ENCODE measurements at places on chromosomes 1 and 21.

DNA sequence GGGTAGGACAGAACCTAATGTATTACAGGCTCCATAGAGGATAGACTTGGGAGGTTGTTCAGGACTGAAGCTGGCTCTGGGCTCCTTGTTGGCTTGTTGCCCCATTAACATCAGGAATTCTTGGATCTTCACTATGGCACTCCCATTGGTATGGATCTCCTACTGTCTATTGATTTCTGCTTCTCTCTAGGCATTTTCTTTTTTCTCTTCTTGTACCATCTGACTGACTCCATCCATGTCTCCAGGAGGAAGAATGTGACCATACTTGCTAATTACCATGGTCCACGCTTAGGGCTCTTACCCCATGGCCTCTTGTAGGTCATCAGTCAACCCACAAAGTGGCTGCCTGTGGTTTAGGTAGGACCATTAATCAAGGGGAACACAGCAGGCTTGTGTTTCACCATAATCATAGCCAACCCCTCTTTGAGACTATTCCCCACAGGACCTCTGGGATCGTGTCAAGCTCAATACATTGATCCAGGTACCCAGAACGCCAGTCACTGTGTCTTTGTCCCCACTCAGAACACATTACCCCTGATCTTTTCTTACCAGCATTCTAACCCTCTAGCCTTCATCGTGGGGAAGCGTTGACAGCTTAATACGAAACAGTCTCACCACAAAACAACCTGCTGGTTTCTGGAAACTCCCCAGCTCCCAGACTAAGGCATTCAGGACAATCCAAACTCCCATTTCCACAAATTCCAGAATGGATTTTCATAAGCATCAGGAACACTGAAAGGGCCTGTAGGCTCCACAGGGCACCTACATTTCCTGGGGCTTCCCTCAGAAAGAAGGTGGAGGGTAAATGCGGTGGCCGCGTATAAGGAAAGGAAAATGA, 97.1 kb downstream of the ETS2 start:
- no peak for DNase-seq

DNA sequence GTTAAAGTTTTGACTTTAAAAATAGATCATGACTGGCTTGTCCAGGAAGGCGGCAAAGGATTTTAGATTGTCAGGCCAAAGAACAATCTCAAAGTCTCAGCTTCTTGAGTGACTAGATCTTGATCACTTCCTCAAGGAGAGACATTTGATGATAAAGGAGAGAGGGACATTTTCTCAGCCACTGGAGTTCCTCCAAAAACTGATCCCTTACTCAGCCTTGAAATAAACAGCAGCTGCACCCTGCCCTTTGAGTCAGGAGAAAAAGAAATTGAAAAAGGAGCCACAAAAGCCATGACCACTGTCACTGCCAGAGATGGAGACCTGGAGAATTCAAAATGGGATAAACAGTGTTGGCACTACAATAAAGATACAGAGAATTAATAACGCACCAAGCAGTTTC, 288.4 kb upstream of the PRMT6 start:
- no peak for DNase-seq

- no peak for DNase-seq
Observed at GRCh38 chr1:168687816-168688215, 41.2 kb downstream of the DPT start.

GRCh38 chr1:59750328-59751003, 64.3 kb upstream of the HOOK1 start:
- DNase-seq, result no peak

- DNase-seq, result no peak
Observed at GRCh38 chr1:232244426-232244825, 385.5 kb downstream of the SIPA1L2 start.

GRCh38 chr1:44347280-44347679, 7.8 kb downstream of the ERI3 start:
- peak; percentile 24 for DNase-seq

- DNase-seq, result no peak
Observed at GRCh38 chr1:107689159-107689558, 275.8 kb downstream of the VAV3 start.

GRCh38 chr1:192489047-192489446, 86.5 kb upstream of the RGS1 start:
- DNase-seq, result no peak

DNA sequence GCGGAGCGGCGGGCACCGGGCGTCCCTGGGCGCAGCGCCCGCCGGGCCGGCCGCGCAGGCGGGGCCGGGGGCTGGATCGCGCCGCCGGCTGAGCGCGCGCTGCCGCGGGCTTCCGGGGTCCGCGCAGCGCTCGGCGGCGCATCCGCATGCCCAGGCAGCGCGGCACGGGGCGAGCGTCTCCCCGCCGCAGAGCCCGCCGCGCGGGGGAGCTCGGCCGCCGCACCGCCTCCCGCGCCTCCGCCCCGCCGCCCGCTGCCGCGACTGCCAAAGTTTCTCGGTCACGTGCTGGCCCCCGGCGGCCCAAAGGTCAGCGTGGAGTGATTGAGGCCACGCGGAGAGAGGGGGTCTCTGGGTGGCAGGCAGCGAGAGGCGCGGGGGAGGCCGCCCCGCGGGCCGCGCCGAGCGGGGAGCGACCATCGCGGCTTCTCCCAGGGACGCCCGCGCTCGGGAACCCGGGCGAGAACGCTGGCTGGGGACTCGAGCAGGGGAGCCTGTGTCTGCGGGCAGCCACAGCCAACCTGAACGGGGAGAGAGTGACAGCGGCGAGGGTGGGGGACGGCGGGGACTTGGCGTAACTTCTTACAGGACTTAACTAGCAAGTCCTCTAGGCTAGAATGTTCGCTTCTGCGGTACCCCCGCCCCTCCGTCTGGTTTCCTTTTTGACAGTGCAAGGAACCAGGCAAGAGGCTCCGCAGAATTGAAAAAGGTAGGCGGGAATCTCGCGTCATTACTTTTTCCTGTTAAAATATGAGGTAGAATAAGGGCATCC, at the start of gene ILDR2:
TSS of gene ILDR2 (minus strand) at position 180 of the 769 bp plus-strand sequence. CDS start 272 bp downstream, outside the sequence.
- no peak for DNase-seq

- no peak for DNase-seq
Observed at GRCh38 chr1:104699433-104699832, 949.7 kb downstream of the AMY1C start.

DNA sequence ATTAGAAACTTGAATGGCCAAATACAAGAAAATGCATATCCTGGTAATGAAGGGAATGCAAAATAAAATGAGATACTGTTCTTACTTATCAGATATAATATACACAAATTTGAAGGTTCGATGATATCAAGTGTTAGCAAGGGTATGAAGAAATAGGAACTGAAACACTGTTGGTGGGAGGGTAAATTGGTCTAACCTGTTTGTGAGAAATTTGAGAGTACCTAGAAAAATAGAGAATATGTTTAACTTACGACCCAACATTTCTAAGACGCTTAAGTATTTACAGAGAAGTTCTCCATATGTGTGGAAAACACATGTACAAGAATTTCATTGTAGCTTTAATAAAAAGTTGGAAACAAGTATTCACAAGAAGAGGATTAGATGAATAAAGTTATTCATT, 25.9 kb downstream of the ATG4C start:
- no peak for DNase-seq

DNA sequence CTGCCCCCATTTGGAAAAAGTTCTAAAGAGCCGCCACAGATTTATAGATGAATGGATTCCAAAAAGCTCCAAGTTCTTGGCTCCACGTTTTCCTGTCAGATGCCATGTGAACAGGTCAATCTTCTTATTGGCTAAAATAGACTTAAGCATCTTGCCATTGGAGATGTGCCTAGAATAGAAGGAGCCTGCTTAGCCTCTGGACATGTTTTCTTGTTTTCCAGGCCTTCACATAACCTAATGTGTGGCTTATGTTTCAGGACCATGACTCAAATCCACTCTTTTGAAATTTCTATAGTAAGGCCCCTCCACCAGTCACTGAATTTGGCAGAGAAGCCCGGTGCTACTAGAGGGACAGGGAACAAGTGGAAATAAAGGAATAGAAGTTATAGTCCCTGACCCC, 31.5 kb downstream of the PHC2 start:
- no peak for DNase-seq

- DNase-seq, result peak; percentile 15
Observed at GRCh38 chr21:34510148-34511142, 1.6 kb downstream of the KCNE1 start.

- DNase-seq, result no peak
Observed at GRCh38 chr1:230315099-230315498, 111.0 kb downstream of the PGBD5 start.

- DNase-seq, result no peak
Observed at GRCh38 chr1:8458607-8459006, 140.7 kb downstream of the SLC45A1 start.

- DNase-seq, result no peak
Observed at GRCh38 chr1:27058966-27059669, 46.5 kb upstream of the TENT5B start.

- DNase-seq, result no peak
Observed at GRCh38 chr1:54229281-54229891, 29.4 kb downstream of the MRPL37 start.

DNA sequence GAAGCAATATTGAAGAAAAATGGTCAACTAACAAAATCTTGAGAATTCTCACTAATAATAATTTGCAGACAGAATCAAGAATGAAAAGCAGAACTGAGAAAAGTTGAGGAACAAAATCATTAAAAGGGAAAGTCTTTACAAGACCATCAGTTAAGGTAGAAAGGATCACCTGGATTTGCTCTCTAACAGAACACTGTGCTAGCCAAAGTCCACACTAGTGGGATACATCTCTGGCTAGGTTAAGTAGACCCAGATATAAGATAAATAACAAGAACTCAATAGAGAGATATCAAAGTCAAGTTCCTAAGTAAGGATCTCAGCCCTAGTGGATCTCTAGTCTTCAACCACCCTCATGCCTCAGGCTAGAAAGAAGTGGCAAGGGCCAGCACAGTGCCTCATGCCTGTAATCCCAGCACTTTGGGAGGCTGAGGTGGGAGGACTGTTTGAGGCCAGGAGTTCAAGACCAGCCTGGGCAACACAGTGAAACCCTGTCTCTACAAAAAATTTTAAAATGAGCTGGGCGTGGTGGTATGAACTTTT, 19.6 kb downstream of the IPP start:
- no peak for DNase-seq

DNA sequence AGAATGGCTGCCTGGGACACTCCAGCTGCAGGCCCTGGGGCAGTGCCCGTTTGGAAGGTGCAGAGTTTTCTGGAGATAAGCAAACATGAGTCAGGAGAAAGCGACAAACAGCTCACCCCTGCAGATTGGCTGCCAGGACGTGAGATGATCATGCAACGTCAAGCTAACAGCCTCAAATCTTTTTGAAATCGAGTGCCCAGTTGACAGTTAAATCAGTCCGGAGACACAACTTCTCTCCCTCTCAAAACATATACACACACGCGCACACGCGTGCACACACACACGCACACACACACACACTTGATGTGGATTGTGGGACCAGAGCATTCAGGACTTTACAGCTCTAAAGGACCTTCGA, 49.4 kb downstream of the TENT5C start:
- DNase-seq, result no peak

DNA sequence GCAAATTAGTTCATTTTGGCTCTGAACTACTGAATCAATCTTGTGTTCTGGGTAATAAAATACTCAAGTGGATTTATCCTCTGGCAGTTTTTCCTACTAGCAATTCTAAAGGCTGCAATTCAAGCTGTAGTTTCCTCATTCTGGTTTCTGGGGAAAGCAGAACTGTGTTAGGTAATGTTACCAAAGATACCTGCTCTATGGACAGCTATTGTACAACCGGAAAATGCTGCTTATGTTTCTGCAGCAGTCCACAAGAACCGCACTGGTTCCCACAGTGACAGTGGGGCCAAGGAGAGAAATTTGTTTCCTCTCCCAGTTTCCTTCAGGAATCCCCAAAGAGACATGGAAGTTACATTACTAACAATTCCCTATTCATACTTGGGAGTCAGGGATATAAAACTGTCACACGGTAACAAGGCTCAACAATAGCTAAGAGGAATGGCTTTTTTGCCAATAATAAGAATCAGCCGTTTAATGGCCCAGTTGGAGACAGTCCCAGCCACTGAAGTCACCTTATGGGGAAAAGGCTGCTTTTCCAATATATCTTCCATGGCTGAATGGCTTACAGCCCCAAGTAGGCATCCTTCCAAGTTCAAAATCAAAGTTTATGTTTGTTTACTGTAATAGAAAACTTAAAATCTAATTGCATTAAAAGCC, 52.6 kb downstream of the PCNX2 start:
- DNase-seq, result peak; percentile 50

DNA sequence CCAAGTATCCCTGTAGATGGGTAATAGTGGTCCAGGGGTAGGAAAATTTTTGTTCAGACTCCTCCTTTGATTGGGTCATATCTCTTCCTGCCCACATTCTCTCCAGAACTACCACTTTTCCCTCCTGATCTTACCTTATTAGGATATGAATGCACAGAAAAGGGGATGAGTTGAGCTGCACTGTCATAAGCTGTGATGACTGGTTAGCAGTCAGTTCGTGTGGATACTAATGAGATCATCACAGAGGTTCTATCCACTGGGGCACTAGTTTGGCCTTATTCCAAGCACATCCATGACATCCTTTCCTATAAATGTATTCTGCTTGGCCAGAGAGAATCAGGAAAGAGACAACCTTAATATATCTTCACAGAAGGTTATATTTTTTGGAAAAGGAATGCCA, 22.1 kb upstream of the TBX15 start:
- no peak for DNase-seq

DNA sequence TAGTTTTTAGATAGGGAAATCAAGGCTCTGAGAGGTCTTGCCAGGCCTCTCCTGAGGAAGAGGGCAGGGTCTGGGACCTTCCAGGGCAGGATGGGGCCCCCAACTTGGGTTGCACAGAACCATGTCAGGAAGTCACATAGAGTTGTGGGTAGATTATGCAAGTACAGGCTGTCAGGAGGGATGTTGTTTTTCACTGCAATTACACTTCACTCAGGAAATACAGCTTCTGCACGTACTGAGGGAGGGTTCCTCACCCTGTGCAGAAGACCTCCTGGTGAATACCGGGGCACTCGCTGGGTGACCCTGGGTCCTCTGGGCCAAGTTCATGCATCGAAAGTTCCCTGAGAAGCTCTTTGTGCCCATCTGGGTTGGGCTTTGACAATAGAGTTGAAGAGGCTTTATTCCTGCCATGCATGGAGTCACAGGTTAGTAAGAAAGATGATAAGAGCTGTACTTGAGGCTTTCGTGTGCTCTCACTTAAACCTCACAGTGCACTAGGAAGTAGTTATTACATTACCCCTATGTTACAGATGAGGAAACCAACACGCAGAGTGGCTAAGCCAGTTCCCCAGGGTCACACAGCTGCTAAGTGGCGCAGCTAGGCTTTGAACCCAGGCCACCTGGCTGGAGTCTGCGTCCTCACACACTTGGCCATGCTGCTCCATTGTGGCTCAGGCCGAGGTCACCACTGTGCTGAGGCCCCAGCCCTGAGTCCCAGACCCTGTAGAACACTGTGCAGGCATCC, 16.2 kb upstream of the TNFRSF1B start:
- no peak for DNase-seq

- no peak for DNase-seq
Observed at GRCh38 chr1:17155257-17155920, 36.1 kb upstream of the PADI2 start.
